ENCODE measurements at places on chromosomes 1 and 21.

DNA sequence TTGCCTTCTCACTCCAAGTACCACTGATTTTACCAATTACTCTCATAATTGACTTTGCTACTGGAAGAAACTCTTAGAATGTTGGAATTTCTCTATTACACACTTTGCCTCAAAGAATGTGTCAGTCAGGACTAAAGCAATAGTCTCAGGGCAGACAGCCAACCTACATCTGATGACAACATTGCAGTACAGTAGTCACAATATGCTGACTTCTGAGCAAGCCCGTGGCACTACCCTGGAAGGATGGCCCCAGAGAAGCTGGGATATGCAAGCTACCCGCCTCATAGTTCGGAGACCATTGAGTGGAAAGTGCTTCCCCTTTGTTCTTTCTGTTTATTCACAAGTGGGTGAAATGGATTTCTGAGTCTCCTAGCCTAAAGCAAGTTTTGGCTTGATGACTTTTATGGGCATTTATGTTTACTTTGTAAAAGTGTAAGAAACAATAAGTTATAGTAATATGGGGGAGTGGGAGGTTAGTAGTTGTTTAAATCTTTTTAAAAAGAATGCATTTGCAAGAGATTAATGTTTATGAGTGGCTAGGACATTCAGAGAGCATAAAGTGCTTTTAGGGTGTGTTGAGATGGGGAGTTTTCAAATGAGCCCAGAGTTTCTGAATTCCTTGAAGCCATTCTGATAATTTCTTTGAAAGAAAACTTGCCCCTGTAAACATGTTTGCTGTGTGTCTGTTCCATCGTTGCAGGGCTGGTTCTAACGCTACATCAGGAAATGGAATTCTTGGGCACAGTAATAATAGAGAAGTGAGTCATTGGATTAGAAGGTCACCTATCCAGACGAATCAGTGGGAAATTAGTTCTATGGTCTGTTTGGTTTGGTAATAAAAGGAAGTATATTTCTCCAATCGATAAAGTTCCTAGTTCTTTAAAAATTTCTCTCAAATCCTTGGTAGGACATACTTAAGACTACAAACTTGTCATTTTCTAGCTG lies 63.8 kb downstream of the LMO4 start:
- peak; percentile 86 for DNase-seq

- no peak for DNase-seq
Observed at GRCh38 chr1:243292117-243292516, 36.3 kb downstream of the SDCCAG8 start.

- no peak for DNase-seq
Observed at GRCh38 chr21:45509566-45510465, 32.4 kb downstream of the SLC19A1 start.

DNA sequence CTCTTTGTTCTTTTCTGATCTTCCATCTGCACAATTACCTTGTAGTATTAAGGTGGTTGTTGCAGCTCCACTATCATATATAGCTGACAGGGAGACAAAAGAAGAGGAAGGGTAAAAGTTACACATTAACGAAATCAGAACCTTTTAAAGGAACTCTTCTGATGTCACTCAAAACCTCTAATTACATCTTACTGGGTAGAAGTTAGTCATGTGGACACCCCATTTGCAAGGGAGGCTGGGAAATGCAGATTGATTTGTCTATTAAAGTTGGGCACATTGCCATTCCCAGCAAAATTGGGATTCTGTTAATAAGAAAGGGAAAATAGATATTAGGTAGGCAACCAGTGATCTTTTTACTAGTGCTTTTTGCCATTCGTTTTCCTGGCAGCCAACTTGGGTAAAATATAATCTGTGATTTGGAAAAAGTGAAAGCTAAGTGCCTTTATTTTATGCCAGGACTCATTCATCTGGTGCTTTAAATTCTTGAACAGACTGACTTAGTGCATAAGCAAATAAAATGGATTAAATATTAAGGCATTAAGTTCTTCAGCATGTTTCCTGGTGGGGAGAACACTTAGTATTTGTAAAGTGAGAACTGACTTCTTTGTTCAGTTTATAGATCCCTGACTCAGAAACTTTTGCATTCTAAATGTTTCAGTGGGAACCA lies 71.3 kb downstream of the DNM3 start:
- no peak for DNase-seq

GRCh38 chr1:59569198-59569597 lies 245.6 kb upstream of the HOOK1 start:
- no peak for DNase-seq

GRCh38 chr1:34779962-34780361 lies 1.1 kb upstream of the GJB3 start:
- no peak for DNase-seq

- no peak for DNase-seq
Observed at GRCh38 chr1:234924450-234925355, 203.9 kb downstream of the TOMM20 start.

DNA sequence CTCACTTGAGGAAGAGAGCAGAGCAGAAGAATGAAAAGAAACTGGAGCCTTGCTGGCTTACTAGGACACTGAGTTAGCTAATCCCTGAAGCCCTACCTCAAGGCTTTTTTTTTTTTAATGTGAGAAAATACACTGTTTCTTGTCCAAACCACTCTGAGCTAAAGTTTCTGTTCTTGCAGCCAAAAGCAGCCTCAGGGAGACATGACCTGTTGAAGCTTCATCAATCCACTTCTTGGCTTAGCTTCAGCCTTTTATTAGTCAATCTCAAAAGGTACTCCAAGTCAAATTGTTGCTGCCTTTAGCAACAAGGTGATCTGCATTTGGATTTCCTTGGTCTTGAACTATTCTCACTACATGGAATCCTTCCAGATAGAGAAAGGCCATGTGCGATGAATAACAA lies 33.7 kb downstream of the CCDC185 start:
- DNase-seq, result no peak

DNA sequence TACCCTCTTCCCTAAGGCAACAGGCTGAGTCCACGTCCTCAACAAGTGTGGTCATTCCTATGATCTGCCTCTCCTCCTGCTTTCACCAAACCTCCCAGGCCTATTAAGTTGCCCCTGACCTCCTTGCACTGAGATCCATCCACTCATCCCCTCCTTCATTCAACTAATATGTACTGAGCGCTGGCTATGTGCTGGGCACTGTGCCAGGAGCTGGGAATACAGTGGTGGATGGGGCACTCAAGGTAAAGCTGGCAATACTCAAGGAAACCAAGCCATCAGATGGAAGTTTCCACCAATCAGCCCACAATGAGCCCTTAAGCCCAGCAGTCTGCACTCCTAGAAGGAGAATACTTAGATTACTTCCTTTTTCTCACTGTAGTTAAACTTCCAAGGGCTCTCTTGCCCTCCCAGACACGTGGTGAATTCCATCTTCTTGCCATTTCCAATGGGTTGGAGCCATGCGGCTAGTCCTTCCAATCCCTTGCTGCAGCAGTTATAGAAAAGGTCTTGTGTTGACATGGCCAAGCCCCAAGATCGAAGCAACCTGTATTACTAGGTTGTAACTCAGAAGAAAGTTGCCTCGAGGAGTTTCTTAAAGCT lies 279.9 kb upstream of the RUNX1 start:
- DNase-seq, result no peak

DNA sequence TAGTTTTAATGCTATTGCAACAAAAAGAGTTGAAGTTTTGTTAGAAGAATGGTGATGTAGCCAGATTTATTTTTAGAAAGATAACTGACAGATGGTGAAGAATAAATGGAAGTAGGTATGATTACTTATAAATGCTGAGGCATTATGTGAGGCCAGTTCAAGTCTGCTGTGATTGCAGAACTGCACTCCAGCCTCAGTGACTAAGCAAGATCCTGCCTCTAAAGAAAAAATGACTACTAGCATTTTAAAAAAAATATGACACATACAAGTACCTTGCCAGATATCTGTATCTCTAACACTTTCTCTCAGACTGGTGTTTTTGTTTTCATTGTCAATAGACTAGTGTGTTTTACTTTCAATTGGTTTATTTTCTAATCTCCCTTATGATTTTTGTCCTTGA lies 1242.4 kb upstream of the ADGRL4 start:
- peak; percentile 40 for DNase-seq

Measured in fibroblast of upper back skin (primary cell).